Gastroesophageal sphincter (tissue), 4 donors: ENCODE measurements at places on chromosomes 2 and 18.

- ATAC-seq: no peak
Observed at GRCh38 chr18:11266781-11267480, 117.6 kb upstream of the PIEZO2 start.

GRCh38 chr18:72820571-72820970 lies 47.2 kb downstream of the NETO1 start:
- ATAC-seq: no peak

DNA sequence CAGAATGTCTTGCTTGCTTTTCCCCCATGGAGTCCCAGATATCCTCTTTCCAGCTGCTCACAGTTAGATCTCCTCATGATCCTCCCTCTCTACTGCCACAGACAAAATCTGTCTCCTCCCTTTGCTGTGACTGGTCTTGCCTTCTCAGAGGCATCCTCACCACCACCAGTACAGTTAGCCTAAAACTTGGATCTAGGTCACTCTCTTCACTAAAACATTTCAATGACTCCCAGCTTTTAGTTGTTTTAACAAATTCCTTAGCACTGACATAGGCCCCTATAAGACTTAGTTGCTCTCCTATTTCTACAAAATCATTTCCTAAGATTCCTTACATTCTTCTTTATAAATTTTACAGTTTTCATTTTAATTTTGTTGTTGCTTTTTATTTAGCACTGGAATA lies 734.2 kb upstream of the CHAC2 start:
- no peak for ATAC-seq

GRCh38 chr2:137000811-137001210 lies 235.5 kb downstream of the THSD7B start:
- ATAC-seq: no peak

GRCh38 chr2:232349946-232350635 lies 28.5 kb upstream of the ALPP start:
- no peak for ATAC-seq

DNA sequence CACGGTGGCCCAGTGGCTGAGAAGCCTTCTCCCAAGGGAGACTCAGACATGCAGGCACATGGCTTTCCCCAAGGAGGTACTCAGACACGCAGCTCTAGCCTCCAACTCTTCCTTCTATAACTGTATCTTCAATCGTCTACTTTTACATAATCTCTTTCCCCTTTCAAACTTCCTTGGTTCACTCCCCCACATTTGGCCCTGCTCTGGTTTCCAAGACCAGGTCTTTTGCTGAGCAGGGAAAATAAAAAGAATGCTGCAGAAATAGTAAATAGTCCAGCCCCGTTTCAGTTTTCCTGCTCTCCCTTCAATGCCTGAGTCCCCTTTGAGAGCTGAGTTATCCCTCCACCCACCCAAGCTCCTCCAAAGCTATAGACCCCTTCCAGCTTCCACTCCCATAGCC lies 635.0 kb downstream of the ARHGAP15 start:
- no peak for ATAC-seq

GRCh38 chr2:20576598-20577115 lies 74.2 kb downstream of the HS1BP3 start:
- ATAC-seq: no peak

- peak; percentile 83 for ATAC-seq
Observed at GRCh38 chr2:218733171-218734021, 22.8 kb downstream of the TTLL4 start.

GRCh38 chr18:47490882-47491281 lies 239.4 kb upstream of the SKOR2 start:
- no peak for ATAC-seq

DNA sequence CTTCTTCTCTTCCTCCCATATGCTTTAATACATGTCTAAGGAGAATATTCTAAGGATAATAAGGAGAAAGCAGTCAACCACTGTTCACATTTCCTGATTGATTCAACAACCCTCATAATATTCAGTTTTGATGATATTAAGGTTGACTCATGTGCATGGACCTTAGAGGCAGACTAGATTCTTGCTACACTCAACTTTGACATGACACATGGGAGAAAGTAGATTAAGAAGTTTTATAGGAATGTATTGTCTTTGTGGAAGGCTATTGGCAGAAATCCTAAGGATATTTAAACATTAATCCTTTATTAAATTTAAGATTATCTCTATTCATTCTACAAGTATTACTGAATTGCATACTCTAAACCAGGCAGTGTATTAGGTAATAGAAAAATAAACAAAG lies 309.1 kb upstream of the CYRIA start:
- no peak for ATAC-seq

DNA sequence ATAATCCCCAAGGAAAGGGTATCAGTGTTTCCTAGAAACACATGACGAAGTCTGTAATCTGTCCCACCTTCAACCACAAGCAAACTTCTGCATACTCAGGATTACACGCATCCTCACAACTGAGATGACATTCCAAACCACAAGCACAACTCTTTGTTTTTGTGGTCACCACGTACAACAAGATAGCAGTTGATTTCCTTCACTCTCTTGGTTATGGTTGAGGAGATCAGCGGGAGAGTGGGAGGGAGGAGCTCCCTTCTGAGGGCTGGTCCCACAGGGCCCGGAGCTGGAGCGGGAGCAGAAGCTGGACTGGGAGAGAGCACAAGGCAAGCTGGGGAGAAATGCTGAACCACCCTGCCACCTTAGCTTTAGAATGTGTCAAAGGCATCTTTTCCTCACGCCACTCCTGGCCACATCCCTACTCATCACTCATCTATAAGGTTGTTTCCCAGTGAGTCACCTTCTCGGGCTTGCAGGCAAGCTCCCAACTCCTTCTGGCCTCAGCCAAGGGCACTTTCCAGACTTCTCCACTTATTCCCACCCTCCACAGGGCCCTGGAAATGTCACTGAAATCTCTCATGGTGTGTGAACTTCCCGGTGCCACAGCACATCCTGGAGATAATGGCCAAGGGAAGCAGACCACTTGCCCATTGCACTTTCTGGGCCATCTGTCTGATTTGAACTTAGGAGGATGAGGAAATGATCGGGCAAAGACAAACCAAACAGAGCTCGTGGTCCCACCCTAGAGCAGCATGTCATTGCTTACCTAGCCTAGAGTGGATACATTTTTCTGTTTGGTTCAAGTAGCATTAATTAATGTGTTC lies 98.9 kb upstream of the LGALSL start:
- ATAC-seq: no peak

- no peak for ATAC-seq
Observed at GRCh38 chr2:36740061-36740460, 43.6 kb downstream of the VIT start.

DNA sequence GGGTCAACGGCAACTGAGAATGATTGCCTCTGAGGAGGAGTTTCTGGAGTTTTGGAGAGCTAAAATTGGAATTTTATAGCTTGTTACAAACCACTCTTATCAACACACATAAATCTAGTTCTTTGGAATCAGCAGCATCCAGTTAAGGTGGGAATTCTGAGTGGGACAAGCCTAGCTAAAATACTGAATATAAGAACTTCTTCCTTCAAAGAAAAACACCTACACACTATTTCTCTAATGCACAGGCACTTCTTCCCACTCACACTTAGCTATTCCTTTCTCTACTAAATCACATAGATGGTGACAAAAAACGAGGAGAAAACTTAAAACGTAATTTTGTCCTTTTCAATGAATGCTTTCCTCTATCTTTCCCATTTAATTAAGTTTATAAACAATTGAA lies 43.4 kb downstream of the FAM98A start:
- ATAC-seq: no peak

GRCh38 chr18:56748698-56749268 lies 97.6 kb downstream of the WDR7 start:
- ATAC-seq: no peak

- ATAC-seq: no peak
Observed at GRCh38 chr2:48228345-48228684, 301.6 kb upstream of the STON1 start.

DNA sequence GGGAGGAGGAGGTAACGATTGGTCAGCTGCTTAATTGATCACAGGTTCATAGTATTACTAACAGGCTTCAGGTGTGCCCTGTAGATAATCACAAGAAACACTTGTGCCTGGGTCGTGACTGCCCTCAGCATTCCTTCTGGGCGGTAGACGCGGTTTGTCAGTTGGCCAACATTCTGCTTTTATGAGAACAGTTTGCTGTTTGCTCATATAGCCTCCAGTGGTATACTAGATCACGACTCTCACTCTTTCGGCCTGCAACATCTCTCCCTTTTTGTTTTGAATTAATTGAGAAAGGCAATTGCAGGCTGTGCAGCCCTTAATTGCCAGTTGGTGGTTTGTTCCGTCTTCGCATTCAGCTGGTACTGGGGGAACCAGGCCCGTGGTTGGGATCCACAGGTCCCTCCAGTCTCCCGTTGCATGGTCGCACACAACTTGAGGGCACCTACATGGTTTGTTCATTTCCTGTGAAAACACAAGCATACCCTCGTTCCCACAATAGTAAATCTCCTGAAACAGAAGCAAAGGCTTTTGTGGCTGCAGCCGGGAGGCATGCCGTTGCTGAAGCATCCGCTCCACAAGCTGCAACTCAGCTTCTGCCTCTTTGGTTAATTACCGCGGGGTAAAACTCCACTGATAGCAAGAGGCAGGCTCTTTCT lies 30.3 kb upstream of the GPR17 start:
- no peak for ATAC-seq

DNA sequence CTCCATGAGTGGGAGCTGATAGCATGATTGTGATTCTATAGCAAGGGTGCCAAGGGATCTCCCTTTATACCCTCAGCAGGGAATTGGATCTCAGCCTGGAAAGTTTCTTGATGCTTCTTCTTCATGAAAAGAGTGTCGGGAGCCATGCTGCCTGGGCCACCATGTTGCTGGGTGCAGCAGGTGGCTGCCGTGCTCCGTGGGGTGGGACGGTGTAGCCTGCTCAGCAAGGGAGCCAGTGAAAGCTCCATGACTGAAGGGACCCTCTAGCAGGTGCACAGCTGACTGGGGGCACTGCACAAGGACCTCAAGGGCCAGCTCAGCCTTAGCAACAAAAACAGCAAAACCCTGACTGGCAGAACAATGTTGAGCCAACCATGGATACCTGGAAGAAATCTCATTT lies 368.9 kb upstream of the HS6ST1 start:
- no peak for ATAC-seq

GRCh38 chr2:227106845-227107759 lies 56.9 kb downstream of the COL4A4 start:
- ATAC-seq: no peak

DNA sequence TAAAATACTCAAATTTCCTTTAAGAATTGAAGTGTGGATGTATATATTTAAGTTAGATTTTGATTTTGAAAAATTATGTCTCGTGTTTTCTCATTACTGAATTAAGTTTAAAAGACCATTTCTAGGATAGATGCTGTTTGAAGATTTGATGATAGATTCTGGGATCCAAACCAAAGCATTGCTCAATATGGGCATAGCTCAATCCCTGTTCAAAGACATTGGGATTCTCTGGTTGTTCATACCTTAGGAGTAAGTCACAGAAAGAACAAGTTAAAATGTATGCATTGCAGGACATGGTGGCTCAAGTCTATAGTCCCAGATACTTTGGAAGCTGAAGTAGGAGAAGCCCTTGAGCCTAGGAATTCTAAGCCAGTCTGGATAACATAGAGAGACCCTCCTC lies 622.3 kb downstream of the ADCYAP1 start:
- no peak for ATAC-seq

GRCh38 chr2:165058476-165059265 lies 103.3 kb upstream of the SLC38A11 start:
- ATAC-seq: no peak

DNA sequence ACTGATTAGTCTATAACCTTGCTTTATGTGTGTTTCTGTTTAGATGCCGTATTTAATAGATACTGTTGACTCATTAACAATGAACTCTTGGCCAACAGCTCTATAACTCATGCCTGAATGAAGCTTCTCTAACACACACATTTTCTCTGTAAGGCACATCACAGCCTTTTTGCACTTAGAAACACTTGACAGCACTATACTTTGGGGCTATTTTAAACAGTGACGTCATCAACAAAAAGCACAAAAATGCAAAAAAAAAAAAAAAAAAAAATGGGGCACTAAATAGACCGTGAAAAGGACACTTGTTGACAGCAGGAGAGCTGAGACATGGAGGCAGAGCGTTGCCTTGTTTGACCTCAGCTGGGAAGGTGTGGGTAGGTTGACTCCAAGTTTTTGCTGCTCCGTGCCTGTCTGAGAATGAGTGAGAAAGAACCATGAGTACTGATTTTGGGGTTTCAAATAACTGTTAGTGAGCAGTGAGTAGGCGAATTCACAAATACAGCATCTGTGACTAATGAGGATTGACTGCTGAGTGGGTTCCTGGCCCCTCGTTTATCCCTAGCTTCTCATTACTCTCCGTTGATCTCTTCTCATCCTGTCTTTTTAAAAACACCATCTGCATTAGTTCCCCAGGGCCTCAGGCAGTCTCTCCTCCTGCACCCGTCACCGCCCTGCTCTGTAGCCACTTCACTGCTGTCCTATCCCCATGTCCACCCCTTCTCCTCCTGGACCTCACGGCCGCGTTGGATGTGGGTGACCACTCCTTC lies 24.4 kb downstream of the SPP2 start:
- ATAC-seq: no peak

GRCh38 chr2:6914828-6915227 lies 2.4 kb upstream of the RNF144A start:
- no peak for ATAC-seq

DNA sequence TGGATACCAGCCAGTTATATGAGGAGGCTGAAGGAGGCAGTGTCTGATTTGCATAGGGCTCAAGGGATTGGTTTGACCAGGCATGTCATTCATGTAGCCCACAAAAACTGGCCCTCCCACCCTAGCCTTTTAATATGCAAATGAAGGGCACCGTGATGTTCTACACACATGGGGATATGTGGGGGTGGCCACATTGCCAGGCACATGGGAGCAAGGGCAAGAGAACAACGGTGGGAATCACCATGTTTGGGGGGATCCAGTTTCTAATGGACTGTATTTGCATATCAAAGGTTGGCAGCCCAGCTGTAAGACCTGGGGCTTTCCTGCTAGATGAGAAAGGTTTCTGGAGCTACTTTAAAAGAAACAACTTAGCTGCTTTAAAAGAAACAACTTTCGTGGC lies 65.1 kb upstream of the SLC25A52 start:
- ATAC-seq: no peak

DNA sequence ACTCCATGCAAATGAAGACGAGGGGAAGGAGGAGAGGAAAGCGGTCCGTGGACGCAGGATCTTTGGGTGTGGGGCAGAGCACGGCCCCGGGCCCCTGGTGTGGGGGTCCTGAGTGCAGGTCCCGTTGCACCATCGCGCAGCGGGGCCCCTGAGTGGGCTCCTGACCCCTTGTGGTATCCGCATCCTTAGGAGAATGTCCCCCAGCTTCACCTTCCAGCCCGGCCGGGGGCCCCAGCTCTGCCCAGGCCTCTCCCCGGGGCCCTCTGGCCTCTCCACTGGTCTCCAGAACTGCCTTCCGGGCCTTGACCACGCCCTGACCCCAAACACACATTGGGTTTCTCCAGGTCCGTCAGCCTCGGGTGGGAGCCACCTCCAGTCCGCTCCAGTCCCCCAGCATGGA lies 431.8 kb upstream of the SALL3 start:
- no peak for ATAC-seq

GRCh38 chr2:119792907-119793312 lies 33.2 kb downstream of the PTPN4 start:
- ATAC-seq: no peak

DNA sequence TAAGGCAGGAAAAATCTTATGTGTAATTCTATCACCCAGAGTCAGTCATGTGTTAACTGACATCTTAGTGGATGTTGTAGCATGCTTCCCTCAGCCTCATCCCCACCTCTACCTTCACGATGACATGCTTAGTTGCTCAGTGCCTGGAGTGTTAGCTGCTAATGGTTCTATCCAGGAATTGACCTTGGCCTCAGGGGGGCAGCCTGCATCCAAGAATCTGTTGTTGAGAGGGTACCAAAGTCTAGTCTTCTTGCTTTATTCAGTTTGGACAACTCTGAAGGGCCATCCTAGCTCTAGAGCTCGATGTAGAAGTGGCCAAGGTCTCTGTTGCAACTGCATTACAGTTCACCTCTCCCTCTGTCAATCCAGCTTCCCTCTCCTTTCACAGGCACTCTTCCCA lies 61.2 kb downstream of the ACYP2 start:
- ATAC-seq: peak; percentile 79
